ENCODE measurements at places on chromosomes 5 and 9.

DNA sequence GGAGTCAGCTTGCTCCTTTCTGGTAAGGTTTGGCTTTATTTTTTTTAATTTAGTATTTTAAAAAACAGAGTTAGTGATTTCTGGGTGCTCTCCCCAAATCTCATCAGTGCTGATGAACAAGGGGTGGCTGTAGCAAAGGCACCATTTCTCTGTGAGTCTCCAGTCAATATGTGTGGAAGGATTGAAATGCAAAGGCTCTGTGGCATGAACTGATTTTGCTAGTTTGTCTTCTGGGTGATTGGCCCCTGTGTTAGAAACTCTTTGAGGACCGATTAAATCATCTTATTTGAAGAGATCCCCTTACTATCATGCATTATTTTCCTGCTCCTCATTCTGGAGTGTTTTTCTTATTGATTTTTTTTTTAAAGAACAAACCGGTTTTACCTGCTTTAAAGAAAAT lies 596 bp downstream of the TEK start:
- DNase-seq = no peak

DNA sequence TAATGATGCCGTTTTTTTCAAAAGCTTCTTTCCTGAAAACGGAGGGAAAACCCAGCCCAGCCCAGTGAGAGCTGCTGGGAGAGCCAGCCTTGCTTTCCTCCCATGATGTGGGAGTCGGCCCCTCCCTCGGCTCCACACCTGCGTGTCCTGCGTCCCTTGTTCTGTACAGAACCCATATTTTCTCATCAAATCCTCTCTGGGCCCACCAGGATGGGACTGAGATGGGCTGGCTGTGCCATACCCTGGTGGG lies 8.9 kb downstream of the FLT4 start:
- DNase-seq = no peak

GRCh38 chr5:107251151-107251550 lies 419.6 kb downstream of the EFNA5 start:
- DNase-seq = no peak

DNA sequence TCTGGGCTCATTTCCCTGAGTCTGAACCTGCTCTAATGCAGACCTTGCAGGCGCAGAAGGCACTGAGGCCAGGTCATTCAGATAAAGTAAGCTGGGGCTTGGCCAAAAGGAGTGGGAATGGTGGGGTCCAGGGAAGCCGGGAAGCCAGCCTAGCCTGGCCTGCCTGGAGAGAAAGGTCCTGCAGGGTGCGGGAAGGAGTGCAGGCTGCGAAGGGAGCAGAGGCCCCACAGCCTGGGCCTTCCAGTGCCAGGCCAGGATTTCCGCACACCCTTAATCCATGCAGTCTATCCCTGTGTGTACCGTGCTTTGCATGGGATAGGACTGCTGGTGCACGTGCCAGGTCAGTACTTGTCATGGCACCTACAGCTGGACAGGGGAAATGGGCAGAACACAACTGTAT lies 3.6 kb upstream of the STING1 start:
- DNase-seq = no peak

- DNase-seq = no peak
Measured at GRCh38 chr5:101860563-101860962, 435.5 kb downstream of the SLCO4C1 start.

Data from SHP77 treated with DMSO at 0.1 percent for 48 hours (cell line).